IPS-NIHi11 (cell line): ENCODE measurements at places on chromosomes 6 and 20.

DNA sequence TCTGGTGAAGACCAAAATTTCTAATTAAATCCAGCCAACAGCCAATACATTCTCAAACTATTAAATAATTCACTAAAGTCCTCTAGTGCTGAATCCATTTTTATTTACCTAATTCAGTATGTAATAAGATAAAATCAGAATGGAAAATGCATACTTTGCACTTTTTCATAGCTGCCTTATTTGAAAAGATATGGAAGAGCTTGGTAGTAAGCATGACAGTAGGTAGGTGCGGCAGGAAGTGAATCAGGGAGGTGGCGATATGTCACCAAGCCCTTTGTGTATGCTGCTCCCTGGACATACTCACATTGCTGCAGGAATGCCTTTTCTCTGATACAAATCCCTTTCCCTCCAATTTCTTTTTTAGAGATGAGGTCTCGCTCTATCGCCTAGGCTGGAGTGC lies 10.2 kb upstream of the TGM3 start:
- DNase-seq = no peak

- DNase-seq = no peak
Observed at GRCh38 chr20:18943542-18943941, 130.0 kb downstream of the SCP2D1 start.

DNA sequence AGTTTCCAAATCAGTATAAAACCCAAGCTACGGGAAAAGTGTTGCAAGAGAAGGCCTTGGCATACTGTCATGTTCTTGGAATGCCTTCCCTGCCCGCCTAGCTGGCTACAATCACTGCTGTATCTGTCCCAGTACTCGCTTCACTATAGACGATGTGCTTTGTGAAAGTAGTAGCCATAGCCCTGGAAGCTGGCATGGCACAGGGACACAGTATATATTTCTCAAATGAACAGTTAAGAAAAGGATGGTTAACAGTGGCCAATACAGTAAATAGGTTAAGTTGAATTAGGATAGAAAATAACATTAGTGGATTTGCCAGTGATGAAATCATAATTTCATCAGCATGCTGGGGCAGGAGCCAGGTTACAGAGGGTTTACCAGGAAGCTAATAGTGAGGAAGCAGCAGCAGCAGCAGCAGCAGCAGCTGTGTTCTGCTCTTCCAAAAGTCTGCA lies 499.3 kb downstream of the CDKAL1 start:
- DNase-seq = no peak

DNA sequence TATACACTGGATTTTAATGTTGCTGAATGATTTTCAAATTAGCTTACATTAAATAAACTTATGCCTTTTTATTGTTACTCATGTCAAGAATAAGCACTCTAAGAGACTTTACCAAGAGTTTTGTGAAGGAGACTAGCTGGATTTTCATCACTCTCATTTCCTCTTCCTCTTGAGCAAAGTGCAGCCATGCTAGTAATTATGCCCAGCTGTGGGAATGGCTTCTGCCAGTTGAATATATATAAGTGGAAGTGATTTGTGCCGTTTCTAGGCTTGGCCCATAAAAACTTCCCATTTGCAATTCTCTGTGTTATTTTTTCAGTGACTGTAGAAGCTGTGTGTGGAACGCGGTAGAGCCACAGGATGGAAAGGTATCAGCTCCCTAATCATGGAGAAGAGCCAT lies 255.8 kb downstream of the HDGFL1 start:
- DNase-seq = no peak

DNA sequence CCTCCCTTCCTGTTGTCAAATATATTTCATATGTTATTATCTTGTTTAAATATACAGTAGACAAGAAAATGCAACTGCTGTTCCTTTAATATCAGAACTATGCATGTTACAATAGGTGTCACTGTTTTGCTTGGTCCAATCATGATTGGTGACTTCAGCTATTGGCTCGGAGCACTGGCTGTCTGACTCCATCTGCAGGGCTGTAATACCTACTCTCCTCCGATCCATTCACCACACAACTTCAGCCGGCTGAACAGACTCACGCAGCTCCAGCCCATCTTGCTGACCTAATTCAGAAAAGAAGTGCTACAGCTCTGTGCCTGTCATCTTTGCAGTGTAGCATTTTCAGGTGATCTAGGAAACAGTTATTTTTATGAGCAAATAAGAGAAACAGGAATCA lies at the start of gene BTBD3:
Gene BTBD3 (plus strand): TSS at position 231 of the 400 bp plus-strand sequence. CDS start 383 bp downstream, outside the sequence.
- DNase-seq = no peak
